ENCODE measurements at places on chromosomes 13 and 19.

GRCh38 chr19:41882568-41883462 lies at the start of gene ARHGEF1:
ARHGEF1 (plus strand) TSS chr19:41883184; CDS start chr19:41888083, 4,899 bp downstream.
- peak; percentile 63 for DNase-seq

DNA sequence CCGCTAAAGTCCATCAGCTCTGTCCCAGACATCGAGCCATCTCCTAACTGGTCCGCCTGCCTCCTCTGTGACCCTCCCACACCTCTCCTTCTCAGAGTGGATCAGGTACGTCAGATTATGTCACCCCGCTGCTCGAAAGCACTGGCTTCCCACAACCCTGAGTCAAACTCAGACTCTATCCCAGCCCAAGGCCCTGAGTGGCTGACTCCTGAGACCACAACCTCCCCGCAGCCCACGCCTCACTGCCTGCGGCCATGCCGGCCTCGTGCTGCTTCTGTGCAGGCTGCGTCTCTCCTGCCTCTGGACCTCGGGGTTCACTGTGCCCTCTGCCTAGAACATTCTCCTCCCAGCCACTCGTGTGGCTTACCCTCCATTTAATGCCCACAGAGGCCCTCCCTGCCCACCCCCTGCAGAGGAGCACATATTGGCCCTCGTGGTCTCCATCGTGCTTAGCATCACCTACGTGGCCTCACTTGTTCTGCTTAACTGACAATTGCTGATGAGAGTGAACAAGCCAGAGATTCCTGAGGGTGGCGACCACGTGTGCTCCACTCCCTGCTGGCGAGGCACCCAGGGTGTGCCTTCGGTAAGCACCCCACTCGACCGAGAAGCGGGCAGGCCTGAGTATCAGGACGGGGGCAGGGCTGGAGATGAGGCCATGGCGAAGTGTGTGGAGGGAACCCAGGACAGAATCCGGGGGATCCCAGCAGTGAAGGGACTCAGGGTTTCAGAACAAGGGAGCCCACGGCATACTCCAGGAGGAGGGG lies 13.5 kb upstream of the FKRP start:
- DNase-seq = no peak

GRCh38 chr13:72599178-72599743 lies 128.2 kb downstream of the MZT1 start:
- DNase-seq = no peak

DNA sequence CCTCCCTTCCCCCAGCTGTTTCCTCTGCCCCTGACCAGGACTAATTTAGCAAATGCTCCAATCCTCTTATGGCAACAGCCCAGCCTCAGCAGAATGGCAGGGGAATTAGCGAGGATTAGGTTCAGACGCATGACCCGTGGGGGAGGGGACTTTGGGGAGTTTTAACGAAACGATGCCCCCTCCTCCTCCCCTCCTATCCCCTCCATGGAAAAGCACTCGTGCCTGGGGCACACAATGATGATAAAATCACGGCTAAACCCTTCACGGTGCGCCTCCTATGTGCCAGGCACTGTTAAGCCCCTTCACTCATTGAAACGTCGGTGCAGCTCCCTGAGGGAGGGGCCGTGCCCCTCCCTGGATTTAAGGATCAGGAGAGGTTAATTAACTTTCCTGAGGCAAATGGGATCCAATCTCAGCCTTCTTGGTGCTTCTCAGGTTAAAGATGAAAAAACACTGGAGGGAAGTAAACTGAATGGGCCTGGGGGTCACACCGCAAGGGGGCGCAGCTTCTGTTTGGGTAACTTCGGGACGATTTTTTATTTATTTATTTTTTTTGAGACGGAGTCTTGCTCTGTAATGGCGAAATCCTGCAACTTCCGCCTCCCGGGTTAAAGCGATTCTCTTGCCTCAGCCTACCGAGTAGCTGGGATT lies 10.1 kb upstream of the TPRX2 start:
- no peak for DNase-seq

DNA sequence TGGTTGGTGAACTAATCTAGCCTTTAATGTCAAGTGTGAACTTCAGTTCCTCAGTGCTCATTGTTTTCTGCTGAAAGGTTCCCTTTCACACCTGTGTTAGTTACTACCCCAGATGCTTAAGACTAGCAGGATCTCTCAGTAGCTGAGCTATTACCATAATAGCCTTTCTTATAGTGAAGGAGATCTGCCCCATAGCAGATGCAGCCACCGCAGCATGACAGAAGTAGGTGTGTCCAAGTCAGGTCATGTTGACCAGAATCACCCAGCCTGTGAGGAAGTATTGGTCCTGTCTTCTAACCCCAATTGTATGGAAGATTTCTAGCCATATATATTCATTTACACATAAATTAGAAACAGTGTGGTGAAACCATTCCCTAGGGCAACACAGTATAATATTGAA lies 37.3 kb downstream of the ZAR1L start:
- no peak for DNase-seq

GRCh38 chr13:43304945-43305344 lies 281.6 kb downstream of the DNAJC15 start:
- no peak for DNase-seq

- DNase-seq = no peak
Observed at GRCh38 chr19:10143681-10144080, 24.0 kb upstream of the EIF3G start.

GRCh38 chr19:14407605-14408484 lies 11.3 kb downstream of the DDX39A start:
- no peak for DNase-seq

GRCh38 chr13:44758630-44759383 lies 182.7 kb upstream of the TSC22D1 start:
- peak; percentile 95 for DNase-seq

- DNase-seq = no peak
Observed at GRCh38 chr13:78168981-78169380, 250.3 kb upstream of the EDNRB start.

- no peak for DNase-seq
Observed at GRCh38 chr19:1037621-1038064, 2.3 kb upstream of the ABCA7 start.

- no peak for DNase-seq
Observed at GRCh38 chr13:58908019-58908679, 1255.6 kb downstream of the DIAPH3 start.

DNA sequence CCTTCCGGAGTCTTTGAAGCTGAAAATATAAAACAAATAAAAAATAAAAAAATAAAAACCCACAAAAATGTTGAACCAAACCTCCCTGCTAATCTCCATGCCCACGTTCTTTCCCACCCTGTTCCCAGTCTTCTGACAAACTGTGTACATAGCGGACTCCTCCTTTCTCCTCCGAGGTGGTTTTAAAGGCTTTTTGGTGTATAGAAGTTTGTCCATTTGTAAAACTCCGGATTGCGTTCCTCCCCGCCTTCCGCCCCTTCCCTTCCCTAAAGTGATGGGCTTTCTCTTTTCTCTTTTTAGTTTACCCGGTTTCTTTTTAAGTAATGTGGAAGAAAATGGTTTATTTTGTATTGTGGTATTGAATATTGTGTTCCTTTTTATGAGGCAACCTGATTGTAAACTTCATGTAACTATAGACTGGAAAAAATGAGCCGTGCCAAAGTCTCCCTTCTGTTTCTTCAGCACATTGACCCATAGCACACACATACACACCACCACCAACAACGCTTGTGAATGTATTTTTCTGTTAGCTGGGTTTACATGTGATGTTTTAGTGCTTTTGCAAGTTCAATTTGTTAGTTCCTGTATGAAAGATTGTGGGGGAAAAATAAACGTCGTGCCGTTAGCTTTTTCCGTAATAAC lies 4.4 kb downstream of the ZIC2 start:
- DNase-seq = no peak

DNA sequence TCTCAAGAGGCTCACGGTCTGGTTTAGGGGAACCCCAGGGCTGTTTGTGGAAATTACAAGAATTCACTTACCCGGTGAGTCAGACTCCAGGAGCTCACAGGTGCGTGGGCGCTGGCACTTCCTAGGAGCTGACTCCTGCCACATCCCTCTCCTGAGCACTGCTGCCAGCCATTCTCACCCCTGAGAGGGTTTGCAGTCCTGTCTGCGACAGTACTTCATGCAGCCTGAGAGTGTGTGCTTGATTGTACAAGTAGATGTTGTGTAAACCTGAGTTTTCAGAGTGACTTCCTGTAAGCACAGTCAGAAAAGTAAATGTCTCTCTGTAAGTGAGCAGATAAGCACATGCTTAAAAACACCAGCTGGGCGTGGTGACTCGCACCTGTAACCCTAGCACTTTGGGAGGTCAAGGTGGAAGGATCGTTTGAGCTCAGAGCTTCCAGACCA lies 8.1 kb downstream of the MRPL4 start:
- DNase-seq = peak; percentile 29

- no peak for DNase-seq
Observed at GRCh38 chr13:58573743-58574142, 942.2 kb downstream of the PCDH17 start.

- no peak for DNase-seq
Observed at GRCh38 chr19:36420961-36421748, 2.7 kb upstream of the ZFP82 start.

DNA sequence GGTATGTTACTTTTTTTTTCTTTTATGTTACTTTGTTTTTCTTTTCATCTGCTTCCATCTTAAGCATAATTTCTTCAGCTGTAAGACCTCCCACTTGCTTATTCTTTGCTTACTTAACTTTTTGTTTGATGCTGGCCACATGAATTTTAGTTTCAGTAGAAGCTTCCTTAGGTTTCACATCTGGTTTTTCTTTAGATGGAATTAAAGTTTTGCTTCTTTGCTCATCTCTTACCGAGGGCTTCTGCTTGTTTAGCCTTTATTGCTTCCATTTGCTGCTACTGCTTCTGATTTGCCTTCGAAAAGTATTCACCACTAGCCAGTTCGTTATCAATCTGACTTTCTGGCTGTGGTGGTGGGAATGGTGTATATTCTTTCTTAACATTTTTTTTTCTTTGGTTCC lies 90.9 kb downstream of the GJA3 start:
- no peak for DNase-seq

DNA sequence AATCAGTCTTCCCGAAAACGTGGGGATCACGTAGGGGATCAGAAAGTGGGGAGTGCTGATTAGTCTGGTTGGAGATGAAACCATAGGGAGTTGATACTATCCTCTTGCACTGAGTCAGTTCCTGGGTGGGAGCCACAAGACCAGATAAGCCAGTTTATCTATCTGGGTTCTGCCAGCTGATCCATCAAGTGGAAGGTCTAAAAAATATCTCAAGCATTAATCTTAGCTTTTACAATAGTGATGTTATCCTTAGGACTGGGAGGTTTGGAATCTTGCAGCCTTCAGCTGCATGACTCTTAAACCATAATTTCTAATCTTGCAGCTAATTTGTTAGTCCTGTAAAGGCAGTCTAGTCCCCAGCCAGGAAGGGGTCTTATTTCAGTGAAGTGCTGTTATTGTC lies 2474.2 kb downstream of the PCDH9 start:
- DNase-seq = no peak

DNA sequence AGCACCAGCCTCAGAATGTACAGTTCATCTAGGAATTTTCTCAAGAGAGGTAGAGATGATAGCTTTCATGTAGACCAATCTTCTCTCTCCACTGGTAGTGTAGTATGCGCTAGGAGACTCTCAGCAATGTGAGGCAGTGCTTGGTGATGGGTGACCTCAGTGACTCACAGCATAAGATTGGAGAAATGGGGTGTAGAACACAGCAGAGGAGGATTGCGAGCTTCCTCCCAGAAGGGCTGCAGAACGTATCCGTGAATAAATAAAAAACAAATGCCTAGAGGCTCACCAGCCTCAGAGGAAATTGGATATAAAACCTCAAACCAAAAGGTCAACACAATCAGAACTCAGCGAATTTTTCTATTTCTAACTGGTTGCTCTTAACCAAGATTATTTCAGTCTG lies 182.9 kb upstream of the RXFP2 start:
- no peak for DNase-seq

DNA sequence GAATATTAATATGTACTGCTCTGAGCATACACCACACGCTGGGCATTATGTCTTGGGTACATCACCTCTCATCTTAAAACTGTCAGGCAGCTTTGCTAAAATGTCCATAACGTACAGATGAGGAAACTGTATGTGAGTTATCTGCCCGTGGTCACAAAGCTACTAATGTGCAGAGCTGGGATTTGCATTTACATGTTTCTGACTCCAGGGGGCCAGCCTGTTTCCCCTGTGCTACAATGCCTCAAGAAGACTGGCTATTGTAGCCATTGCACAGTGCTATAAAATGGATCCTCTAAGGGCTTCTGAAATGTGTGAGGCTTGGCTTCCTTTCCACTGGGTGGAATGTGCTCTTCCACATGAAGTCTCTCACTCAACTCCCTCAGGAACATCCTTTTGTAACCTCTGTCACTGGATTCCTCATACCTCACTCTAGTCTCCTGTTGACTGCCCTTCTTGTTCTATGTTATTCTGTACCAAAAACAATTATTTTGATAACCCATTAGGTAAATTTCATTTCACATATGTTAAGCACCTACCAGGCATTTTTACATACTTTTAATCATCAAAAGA lies 95.6 kb upstream of the HTR2A start:
- peak; percentile 35 for DNase-seq

GRCh38 chr19:54790711-54791110 lies 12.7 kb upstream of the KIR2DL4 start:
- no peak for DNase-seq

DNA sequence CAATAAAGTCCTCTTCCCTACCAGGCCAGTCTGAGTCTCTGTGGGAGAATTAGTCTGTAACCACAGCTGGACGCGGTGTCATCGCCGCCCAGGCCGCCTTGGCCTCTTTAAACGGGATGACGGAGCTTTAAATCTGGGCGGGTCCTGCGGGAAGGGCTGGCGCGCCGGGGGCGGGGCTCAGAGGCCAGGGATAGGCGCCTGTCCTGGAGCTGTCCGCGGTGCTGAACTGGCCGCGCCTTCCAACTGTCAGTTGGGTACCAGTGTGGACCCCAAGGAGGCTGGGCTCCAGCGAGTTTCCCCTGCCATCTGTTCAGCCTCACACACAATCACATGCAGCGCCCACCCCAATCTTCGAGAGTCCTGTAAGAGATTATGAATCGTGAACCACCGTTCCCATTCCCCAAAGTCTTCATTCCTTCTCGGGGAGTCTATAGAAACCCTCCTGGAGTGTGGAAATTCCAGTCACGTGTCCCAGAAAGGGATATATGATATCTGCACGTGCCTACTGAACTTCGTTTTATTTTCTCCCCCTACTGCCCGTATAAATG lies 11.5 kb downstream of the APLP1 start:
- DNase-seq = peak; percentile 95

DNA sequence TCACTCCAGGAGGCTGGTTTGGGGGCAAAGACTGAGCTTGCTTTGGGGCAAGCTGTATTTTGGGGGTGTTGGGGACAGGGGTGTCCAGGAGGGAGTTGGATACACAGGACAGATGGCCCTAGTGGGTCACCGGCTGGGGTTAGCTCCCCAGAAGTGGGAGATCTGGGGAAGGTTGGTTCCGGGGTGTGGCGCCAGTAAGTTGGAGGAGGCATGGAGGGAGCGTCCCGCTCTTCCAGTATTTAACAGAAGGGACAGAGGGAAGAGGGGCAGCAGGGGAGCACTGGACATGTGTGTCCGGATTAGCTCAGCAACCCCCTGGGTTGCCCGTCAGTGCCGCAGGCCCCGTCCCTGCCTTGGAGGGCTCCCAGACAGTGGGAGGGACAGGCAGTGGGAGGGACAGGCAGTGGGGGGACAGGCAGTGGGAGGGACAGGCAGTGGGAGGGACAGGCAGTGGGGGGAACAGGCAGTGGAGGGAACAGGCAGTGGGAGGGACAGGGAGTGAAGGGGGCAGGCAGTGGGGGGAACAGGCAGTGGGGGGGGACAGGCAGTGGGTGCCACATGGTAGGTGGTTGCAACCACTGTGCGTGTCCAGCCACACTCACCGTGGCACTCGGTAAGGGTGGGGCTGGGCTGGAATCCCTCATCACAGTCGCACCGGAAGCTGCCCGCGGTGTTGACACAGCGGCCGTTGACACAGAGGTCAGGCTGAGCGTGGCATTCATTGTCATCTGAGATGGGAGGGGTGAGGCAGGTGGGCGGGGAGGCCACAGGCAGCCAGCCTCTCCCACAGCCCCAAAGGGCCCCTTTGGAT lies 33.2 kb downstream of the CCL25 start:
- DNase-seq = peak; percentile 12

Data from RKO (cell line).